ENCODE measurements at places on chromosomes 2 and 18. TPM values are rescaled to one million over a fixed set of nuclear protein-coding genes. Genes with fewer than 3 reads are reported as not detected.

The AQP4 gene
- 25.9 TPM for total RNA-seq

The C2orf66 gene
- not detected for total RNA-seq

The DQX1 gene
- not detected for total RNA-seq

The PTRHD1 gene
- 41.1 TPM for total RNA-seq

The CD226 gene
- 3.5 TPM for total RNA-seq

The SRD5A2 gene
- not detected for total RNA-seq

The SMIM21 gene
- total RNA-seq = not detected

The SH3RF3 gene
- total RNA-seq = 7.4 TPM

The REG3A gene
- total RNA-seq = not detected

The QPCT gene
- total RNA-seq = 5.4 TPM

The COL6A3 gene
- total RNA-seq = 140 TPM

The TACR1 gene
- 2.7 TPM for total RNA-seq

The ANO7 gene
- not detected for total RNA-seq

The TBR1 gene
- not detected for total RNA-seq

The ITM2C gene
- total RNA-seq = 54.0 TPM

The SF3B1 gene
- total RNA-seq = 310 TPM

The KCNIP3 gene
- 37.1 TPM for total RNA-seq

The MZT2B gene
- total RNA-seq = 222 TPM

The CNRIP1 gene
- 15.9 TPM for total RNA-seq

The STPG4 gene
- total RNA-seq = not detected

The BOLL gene
- 0.45 TPM for total RNA-seq

The XPO1 gene
- total RNA-seq = 113 TPM

The POTEJ gene
- total RNA-seq = not detected

The ZNF892 gene
- 6.7 TPM for total RNA-seq

The ZNF396 gene
- total RNA-seq = 5.3 TPM

The MALT1 gene
- total RNA-seq = 33.4 TPM

The SERPINB12 gene
- total RNA-seq = not detected

The KCNG3 gene
- not detected for total RNA-seq

The NT5DC4 gene
- not detected for total RNA-seq

The DES gene
- 26.7 TPM for total RNA-seq

The TIMM21 gene
- 19.1 TPM for total RNA-seq

The SCYGR1 gene
- not detected for total RNA-seq

The DYNAP gene
- total RNA-seq = not detected

The UBR3 gene
- total RNA-seq = 192 TPM

The FOXI3 gene
- not detected for total RNA-seq

The PLGLB2 gene
- total RNA-seq = 2.5 TPM

The TCF7L1 gene
- total RNA-seq = 12.1 TPM

The CRYGD gene
- total RNA-seq = not detected

The POTEI gene
- 0.27 TPM for total RNA-seq

The PTCD3 gene
- total RNA-seq = 91.4 TPM

The ARL4C gene
- total RNA-seq = 4.5 TPM

The SULT1C2 gene
- 34.1 TPM for total RNA-seq

The CYP26B1 gene
- total RNA-seq = 24.2 TPM

The PJVK gene
- total RNA-seq = 3.0 TPM

The SLC16A14 gene
- total RNA-seq = 3.8 TPM

The SRSF7 gene
- total RNA-seq = 121 TPM

The MMADHC gene
- 81.9 TPM for total RNA-seq

The WNT6 gene
- total RNA-seq = 5.1 TPM

The NAT8 gene
- not detected for total RNA-seq

The DUSP2 gene
- 2.4 TPM for total RNA-seq

The LAPTM4A gene
- total RNA-seq = 209 TPM
